ENCODE measurements at places on chromosomes 5 and 9. TPM values are rescaled to one million over a fixed set of nuclear protein-coding genes. Genes with fewer than 3 reads are reported as not detected.

SMIM33 gene
- not detected for total RNA-seq

NR5A1 gene
- not detected for total RNA-seq

MXD3 gene
- total RNA-seq, result 9.7 TPM

PCDHB12 gene
- total RNA-seq, result under 0.01 TPM

GNG10 gene
- total RNA-seq, result 104 TPM

ICE1 gene
- total RNA-seq, result 33.2 TPM

TMC1 gene
- 2.1 TPM for total RNA-seq

FOCAD gene
- total RNA-seq, result 109 TPM

DCAF12 gene
- 12.3 TPM for total RNA-seq

NRARP gene
- 0.12 TPM for total RNA-seq

ANP32B gene
- total RNA-seq, result 9.5 TPM

ARSK gene
- total RNA-seq, result 11.1 TPM
